ENCODE measurements at places on chromosomes 6 and 20.

DNA sequence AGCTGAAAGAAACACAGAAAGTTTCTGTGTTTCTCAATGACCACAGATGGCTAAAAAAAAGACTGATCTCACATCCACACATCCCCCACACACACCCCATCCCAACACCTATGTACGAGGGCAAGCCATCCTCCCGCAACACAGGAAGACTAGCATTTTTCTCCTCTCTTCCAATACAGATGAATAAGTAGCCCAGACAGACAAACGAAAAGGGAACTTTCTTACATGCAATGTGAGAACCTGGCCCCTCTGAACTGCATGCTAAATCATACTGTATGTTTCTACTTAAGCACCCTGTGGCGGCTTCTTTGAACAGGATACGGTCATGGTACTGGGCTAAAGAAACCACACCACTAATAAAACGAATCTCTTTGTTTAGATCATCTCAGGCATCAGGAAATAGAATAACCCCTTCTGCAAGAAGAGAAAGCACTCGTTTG, 116.2 kb downstream of the GMDS start:
- H3K27ac ChIP-seq, result no peak overlapping the region
- no peaks in the 10 kb centered on the region for H3K36me3 ChIP-seq
- no peak for DNase-seq
- H3K27me3 ChIP-seq, result no peaks in the 10 kb centered on the region
- no peaks in the 10 kb centered on the region for H3K4me1 ChIP-seq
- H3K4me3 ChIP-seq, result no peak overlapping the region

GRCh38 chr6:169935861-169936260, 184.4 kb downstream of the ERMARD start:
- no peak overlapping the region for H3K4me3 ChIP-seq
- H3K27ac ChIP-seq, result no peak overlapping the region
- H3K36me3 ChIP-seq, result no peaks in the 10 kb centered on the region
- peaks cover 22% of the 10 kb centered on the region for H3K4me1 ChIP-seq

GRCh38 chr20:47531458-47531857, 29.8 kb downstream of the NCOA3 start:
- H3K4me3 ChIP-seq, result no peak overlapping the region
- no peak overlapping the region for H3K27ac ChIP-seq
- no peak for DNase-seq
- H3K4me1 ChIP-seq, result no peaks in the 10 kb centered on the region

GRCh38 chr20:59783641-59784010, 149.8 kb downstream of the SYCP2 start:
- H3K27ac ChIP-seq, result no peak overlapping the region
- H3K36me3 ChIP-seq, result peaks cover 35% of the 10 kb centered on the region
- H3K4me3 ChIP-seq, result no peak overlapping the region
